ENCODE measurements at places on chromosomes 2 and 18.

- DNase-seq, result no peak
Observed at GRCh38 chr2:169105476-169105875, 36.1 kb downstream of the DHRS9 start.

- no peak for DNase-seq
Observed at GRCh38 chr2:116582850-116583249, 1231.6 kb upstream of the DDX18 start.

GRCh38 chr2:37388074-37388473, 43.6 kb downstream of the QPCT start:
- peak; percentile 85 for DNase-seq

- DNase-seq, result peak; percentile 15
Observed at GRCh38 chr2:24253303-24253919, 78.6 kb downstream of the FAM228A start.

DNA sequence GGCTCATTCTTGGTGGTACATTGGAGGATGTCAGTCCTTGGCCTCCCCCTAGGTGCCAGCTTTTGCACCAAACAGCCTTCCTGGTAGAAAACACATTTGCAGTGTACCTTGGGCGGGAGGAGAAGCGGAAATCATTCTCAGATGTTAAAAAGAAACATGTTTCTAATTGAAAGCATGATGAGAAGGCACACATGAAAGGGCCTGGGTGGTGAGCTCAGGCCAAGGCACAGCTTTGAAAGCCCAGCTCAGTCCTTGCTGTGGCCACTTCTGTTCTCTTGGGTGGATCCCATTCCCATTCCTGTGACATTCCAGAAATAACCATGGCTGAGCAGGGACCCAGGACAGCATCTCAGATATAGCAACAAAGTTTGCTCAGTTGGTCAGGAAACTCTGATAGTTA, 71.5 kb downstream of the LTBP1 start:
- DNase-seq, result no peak

DNA sequence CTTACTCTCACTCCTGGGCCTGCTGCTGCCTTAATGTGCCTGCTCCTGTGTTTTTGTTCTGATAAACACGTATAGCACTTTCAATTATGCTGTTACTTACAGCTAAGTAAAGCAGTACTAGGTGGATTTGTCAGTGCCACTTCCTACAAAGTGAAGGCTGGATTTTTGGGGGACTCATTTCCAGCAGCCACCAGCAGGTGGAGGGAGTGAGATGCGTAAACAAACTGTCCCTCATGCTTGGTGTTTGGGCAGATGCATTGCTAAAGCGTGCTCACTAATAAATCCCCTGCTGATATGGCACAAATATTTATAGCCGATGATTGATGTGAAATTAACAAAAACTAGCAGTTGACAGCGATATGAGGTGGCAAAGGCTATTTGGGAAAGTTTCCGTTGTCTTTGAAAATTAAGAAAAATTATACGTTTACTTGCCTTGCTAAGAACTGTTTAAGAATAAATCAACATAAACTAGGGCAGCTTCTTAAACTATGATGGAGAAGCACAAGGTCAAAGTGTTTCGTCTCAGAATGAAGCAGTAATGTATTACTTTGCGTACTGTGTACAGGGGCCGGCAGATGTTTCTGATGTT, 101.7 kb downstream of the AGAP1 start:
- peak; percentile 51 for DNase-seq

All from astrocyte (in vitro differentiated cells and primary cell).